ENCODE measurements at places on chromosomes 7 and 10.

GRCh38 chr10:122733443-122733842 is 33.8 kb upstream of the C10orf120 start:
- DNase-seq: no peak

DNA sequence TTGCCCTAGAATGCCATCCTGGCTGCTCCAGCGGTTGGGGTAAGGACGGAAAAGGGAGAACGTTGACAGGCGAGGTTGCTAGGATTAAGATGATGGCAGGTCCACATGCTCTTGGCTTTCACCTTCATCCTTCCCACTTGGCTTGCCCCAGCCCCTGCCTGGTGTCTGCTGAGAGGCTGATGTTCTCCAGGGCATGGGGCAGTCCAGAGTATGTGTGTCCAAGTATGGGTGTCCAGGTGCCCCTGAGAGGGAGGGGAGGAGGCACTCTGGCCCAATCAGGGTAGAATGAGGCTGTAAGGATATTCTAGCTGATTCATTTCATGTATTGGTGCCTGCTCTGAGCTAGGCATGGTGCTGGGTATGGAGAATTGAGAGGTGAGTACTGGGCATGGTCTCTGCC is 12.6 kb downstream of the NEURL1 start:
- no peak for DNase-seq

GRCh38 chr7:42700406-42701327 is 211.2 kb downstream of the C7orf25 start:
- no peak for DNase-seq

DNA sequence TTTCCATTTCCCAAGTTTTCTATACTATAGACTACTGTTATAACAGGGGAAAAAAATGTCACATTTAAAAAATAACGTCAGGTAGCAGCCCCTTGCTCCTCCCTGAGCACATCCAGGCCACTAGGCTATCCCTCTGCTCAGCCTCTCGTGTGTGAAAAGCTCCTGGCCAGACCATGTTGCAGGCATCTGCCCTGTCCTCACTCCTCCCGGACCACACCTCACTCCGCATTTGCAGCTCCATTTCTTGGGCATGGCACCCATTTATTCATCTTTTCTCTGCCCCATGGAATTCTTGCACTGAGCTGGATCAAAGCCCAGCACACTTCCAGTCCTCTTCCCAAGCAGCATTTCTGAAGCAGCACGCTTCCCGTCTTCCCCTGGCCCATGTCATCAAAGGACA is 1.4 kb upstream of the GDF2 start:
- DNase-seq: no peak

DNA sequence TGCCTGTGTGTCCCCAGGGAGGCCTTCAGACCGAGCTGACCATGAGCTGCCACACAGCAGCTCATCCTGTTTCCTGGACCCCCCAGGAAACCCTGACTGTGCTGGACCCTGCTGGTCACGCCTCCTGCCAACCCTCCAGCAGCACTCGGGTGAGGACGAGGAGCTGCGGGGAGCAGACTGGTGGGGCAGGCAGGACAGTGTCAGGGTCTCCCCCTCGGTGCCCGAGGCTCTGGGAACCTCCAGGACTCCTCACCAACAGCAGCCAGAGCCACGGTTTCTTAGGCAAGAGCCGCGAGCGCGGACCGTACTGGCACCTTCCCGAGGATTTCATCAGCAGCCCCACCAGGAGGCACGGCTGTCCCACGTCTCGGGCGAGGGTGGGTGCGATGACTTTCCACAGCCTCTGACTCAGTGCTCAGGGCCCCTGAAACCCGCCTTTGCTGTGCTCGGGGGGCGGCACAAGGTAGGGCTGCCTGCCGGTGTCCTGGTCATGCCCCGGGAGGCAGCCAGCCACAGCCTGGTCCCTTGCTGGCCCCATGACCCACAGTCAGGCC is 186.9 kb downstream of the ELFN1 start:
- DNase-seq: no peak

- DNase-seq: no peak
These were observed 44.9 kb downstream of the MINDY4 start for GRCh38 chr7:30815951-30816644.

GRCh38 chr7:68694656-68695055 is 903.6 kb upstream of the AUTS2 start:
- no peak for DNase-seq

GRCh38 chr7:12821746-12822145 is 134.3 kb downstream of the ARL4A start:
- no peak for DNase-seq

DNA sequence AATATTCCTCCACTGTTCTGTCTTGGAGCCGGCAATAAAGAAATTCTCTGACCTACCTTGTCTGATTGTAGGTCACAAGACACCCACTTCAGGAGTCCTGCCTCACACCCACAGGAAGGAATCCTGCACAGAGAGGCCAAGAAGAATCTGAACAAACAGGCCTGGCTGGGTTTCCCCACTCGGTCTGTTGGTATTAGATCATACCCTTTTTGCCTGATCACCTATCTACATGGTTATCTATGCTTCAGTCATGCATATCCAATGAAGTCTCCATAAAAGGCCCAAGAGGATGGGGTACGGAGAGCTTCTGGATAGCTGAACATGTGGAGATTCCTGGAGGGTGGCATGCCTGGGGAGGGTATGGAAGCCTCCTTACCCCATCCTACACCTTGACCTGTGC is 12.3 kb downstream of the OGDH start:
- DNase-seq: no peak

DNA sequence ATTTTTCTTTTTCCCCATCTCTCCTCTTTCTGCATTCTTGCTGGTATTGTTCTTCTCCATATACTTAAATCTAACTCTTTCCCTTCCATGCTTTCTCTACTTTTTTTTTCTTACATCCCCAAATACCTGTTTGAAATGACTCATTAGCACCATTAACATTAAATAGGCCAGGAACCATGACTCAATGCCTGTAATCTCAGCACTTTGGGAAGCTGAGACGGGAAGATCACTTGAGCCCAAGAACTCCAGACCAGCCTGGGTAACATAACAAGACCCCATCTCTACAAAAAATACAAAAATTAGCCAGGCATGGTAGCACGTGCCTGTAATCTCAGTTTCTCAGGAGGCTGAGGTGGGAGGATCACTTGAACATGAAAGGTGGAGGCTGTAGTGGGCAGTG is 1026.8 kb downstream of the GATA3 start:
- DNase-seq: no peak

DNA sequence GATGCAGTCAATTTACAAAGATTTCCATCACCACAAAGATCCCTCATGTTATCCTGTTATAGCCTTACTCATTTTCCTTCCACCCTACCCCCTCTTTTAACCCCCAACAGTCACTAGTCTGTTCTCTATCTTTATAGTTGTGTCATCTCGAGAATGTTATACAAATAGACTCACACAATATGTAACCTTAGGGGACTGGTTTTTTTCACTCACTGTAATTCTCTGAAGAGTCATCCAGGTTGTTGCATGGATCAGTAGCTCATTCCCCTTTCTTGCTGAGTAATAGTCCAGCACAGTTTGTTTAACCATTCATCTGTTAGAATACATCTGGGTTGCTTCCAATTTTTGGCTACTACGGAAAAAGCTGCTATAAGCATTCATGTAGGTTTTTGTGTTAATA is 121.1 kb upstream of the PDE1C start:
- no peak for DNase-seq

- DNase-seq: no peak
These were observed 217.9 kb downstream of the OTUD1 start for GRCh38 chr10:23656735-23657134.

- DNase-seq: peak; percentile 84
These were observed 106.3 kb downstream of the GRK5 start for GRCh38 chr10:119313644-119314043.

DNA sequence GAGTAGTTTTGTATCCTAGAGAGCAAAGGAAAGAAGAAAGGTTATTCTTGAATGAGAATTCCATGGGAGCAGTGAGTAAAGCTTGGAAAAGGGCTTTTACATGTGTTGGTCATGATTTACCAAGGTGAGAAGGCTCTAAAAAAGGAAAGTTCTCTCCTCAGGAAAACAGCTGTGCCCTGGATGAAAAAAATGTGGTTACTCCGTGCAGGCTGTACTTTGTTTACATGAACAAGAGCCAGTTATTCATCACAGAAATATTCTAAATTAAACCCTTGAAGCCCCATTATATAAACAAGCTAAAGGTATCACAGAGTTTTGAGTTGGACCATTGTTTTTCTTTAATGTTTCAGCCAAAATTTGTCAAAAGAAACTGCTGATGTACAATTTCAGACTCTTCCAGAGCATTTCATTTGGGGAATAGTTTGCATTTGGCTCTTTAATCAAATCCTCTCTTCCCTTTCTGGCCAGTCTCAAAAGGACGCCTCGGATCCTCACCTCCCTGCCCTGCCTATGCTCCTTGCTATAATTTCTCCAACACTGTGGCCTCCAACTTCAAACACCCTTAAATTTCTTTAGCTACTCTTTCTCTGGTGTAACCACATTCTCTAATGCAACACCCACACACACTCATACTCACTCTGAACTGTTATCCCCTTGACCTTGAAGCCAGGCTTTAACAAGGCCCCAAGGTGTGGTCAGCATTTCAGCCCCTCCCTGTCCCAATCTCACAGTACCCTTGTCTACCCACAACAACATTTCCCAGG is 47.4 kb downstream of the AFAP1L2 start:
- no peak for DNase-seq

- DNase-seq: no peak
These were observed 73.3 kb downstream of the ZMIZ1 start for GRCh38 chr10:79142064-79142491.

- no peak for DNase-seq
These were observed 236.8 kb downstream of the FRMD4A start for GRCh38 chr10:14093730-14094484.

Measured in stimulated activated CD8-positive, alpha-beta memory T cell treated with anti-CD3 and anti-CD28 coated beads, Interleukin-4, amount 100 ng/mL, for 48 hours (primary cell).